Stimulated activated CD4-positive, alpha-beta T cell treated with anti-CD3 and anti-CD28 coated beads, TNF-alpha, amount 100 ng/mL, for 1 hour (primary cell): ENCODE measurements at places on chromosomes 2 and 18.

- no peak for DNase-seq
Measured at GRCh38 chr2:133651861-133652260, 83.6 kb upstream of the NCKAP5 start.

DNA sequence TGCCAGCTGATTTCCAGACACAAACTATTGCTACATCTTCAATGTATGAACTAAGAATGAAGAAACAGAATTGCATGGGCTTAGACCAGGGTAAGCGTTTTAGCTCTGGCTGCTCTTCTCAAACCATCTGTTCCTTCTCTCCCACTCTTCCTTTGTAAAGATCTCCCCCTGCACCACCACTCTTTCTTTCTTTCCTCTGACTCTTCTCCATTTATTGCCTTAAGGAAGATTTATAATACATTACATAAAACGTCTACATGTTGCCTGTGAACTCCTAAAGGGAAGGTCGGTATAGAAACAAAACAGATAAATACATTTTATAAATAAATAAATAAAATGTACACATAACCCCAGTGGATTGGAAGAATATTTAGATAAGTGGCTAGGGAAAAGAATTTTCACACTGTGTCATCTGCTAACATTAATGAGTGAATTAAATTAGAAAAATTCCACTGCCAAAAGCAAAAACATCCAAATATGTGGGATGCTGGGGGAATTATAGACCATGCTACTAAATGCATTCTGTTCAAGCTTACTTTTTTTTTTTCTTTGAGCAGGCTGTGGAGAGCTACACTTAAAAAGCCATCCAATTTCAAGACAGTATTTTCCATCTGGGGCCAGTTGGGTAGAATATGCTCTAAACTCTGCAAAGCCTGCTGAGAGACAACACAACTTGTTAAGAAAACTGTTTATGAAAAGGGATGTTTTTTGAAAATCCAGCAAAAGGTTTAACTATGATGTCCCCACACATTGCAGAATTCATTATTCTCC is 41.5 kb downstream of the NCKAP5 start:
- no peak for DNase-seq

DNA sequence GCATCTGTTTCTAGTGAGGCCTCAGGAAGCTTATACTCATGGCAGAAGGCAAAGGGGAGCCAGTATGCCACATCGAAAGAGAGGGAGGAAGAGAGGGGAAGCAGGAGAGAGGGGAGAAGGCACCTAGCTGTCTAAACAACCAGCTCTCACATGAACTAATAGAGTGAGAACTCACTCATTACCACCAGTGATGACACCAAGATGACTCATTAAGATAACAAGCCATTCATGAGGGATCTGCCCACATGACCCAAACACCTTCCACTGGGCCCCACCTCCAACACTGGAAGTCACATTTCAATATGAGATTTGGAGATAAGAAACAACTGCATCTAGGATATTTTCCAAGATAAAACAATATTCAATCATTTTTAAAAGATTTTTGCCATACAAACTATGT is 753.9 kb upstream of the ZEB2 start:
- no peak for DNase-seq

DNA sequence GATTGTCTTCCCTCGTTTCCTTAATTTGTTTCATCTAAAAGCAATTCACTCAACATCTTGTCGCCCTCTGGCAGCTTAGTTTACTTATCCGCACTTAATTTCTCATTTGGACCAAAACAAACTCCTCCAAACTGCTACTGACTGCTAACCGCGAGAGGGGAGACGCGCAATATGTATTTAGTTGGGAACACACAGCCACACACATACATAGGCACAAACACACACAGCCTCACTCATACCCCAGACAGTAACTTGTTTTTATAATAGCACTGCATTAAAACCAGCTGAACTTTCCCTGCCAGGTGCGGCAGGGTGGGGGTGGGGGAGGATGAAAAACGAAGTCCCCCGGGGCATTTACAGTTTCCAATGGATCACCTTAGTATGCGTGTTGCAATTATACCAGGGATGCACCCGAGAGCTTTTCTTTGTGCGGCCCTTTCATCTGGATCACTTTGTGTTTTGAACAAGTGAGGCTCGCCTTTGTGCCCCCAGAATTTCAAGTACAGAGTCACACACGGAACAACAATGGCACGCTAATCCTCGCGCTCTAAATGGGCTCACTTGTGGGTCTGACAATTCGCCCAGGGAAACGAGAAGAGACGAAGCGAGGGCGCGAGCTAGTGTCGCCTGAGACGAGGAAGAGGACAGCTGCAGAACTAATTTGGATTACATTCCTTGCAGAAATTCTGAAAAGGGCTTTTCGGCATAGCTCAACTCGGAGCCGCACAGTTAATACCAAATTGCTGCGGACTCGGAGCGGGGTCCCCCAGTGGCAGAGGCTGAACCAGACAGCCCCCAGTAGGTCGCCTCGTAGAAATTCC is 2.4 kb downstream of the ERBB4 start:
- DNase-seq, result no peak

GRCh38 chr2:44778671-44779476 is 162.6 kb upstream of the SIX3 start:
- DNase-seq, result no peak

DNA sequence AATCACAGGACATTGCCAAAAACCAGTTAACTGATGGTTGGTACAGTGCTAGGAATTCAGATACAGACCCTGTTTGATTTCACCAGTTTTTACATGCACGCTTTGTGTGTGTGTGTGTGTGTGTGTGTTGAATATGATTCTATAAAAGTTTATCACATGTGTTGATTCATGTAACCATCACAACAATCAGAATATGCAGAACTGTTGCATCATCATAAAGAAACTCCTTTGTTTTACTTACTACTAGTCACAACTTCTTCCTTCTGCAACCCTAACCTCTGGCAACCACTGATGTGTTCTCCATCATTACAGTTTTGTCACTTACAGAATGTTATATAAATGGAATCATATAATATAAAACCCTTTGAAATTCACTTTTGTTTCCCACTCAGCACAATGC is 144.8 kb upstream of the CYP26B1 start:
- no peak for DNase-seq

DNA sequence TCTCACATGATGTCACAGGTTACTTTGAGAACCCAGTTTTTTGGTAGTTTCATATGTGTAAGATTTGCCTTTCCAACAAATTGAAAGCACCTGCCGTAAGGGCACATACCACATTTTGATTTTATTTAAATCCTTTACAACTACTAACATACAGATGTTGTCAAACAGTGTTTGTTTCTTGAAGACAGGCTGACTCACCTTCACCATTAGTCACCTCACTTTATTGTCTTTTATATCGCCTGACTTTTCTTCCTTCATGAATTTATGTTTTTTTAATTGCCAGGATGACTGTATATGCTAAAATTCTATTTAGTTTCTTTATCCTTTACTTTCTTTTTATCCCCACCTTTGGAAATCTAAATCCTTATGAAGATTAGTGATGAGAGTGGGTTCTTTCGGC is 886.7 kb downstream of the SUCLG1 start:
- DNase-seq, result no peak

DNA sequence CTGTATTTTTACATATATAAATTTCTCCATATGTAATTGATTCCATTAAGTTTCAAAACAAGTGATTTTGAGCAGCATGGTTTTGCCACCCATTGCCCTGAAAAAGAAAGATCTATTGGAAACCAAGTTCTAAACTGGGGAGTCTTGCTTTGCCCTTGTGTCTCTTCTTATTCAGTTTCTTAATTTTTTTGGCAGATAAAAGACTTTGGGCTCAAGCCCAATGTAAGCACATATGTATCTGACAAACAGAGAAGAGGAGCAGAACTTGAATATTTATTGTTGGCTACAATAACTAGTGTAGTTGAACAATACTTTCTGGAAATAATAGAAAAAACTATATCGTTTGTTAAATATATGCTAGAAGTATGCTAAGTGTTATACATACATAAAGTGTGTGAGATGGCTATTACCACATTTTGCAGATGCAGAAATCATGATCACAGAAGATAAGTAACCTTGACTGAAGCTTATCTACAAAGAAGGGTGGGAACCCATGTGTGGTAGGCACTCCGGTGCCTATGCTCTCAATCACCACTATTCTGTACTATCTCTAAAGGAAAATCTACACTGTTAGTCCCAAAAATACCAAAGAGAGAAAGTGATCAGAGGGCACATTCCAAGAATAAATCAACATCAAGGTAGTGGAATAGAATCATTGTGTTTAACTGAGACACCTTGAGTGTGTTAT is 109.1 kb downstream of the PLA2R1 start:
- no peak for DNase-seq

GRCh38 chr18:26181343-26181826 is 44.9 kb upstream of the TAF4B start:
- DNase-seq, result no peak

DNA sequence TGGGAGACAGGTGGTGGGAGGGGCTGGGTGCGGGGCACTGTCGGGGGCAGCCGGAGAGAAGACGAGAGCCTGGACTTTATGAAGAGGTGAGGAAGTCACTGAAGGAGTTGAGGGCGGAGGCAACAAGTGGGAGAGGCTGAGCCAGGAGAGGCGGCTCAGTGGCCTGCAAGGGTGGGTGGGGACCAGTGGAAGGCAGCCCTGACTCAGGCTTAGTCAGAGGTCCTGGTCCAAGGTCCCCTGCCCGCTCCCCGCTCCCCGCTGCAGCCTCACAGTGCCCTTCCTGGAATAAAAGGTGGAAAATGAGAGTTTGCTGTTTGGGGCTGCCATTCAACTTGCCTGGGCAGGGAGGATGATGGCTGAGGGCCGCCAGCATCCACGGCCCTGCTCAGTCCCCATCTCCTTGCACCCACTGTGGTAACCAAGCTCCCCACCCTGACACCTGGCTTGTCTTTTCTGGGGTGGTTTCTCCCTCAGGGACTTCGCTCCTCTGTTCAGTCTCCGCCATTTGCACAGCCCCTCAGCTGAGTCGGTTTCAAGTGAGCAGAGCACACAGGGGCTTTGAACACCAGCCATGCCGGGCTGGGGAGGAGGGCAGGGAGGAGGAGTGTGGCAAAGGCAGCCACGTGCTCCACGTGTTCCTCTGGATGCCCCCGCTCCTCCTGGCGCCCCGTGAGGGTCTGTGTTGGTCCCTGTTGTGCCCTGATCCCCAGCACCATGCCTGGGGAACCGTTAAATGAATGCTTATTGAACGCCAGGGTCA is 13.7 kb upstream of the RALB start:
- no peak for DNase-seq

DNA sequence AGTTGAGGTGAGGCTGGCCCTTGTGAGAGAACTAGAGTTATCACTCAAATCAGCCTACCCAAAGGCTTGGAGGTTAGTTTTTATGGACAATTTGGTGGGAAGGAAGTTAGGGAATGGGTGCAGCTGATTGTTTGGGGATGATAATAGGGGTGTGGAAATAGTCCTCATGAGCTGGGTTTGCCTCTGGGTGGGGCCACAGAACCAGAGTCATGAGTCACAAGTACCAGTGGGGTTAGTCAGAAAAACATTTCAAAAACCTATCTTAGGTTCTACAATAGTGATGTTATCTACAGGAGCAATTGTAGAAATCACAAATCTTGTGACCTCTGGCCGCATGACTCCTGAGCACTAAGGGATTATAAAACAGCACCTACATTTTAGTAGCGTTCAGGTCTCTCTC is 630.1 kb upstream of the PIK3C3 start:
- DNase-seq, result no peak

- DNase-seq, result no peak
Measured at GRCh38 chr2:209495855-209496585, 72.2 kb downstream of the MAP2 start.

GRCh38 chr2:223870840-223871611 is 33.6 kb upstream of the AP1S3 start:
- no peak for DNase-seq

- DNase-seq, result no peak
Measured at GRCh38 chr18:38654946-38655345, 1089.3 kb upstream of the CELF4 start.

GRCh38 chr2:175439416-175439815 is 257.9 kb upstream of the ATP5MC3 start:
- DNase-seq, result no peak

DNA sequence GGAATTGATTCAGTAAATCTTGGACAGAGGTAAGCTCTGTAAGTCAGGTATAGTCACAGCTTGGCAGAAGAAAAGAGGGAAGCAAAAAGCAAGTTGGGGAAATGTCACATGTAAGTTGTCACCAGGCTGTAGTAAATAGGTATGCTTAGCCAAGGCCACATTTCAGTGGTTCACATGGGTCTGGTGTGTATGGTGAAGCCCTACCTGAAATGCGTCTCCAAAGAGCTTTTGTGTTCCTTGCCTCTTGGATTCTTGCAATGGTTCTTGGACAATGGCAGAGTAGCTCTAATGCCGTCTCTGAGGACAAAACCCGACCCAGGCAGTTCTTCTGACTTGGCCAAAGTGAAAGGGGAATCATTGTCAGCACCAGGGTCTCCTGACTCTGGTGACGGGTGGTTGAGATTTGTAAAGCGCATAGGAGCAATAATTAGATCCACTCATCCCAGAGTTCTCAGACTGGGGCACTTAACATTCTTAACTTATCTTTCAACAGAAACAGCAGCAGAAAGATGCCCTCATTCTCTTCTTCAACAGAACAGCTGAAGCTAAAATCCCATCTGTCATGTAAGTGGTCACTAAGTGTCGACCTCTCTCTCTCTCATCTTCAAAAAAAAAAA is 34.4 kb upstream of the RPL37A start:
- DNase-seq, result no peak

- no peak for DNase-seq
Measured at GRCh38 chr2:145036421-145037011, 516.6 kb upstream of the ZEB2 start.

DNA sequence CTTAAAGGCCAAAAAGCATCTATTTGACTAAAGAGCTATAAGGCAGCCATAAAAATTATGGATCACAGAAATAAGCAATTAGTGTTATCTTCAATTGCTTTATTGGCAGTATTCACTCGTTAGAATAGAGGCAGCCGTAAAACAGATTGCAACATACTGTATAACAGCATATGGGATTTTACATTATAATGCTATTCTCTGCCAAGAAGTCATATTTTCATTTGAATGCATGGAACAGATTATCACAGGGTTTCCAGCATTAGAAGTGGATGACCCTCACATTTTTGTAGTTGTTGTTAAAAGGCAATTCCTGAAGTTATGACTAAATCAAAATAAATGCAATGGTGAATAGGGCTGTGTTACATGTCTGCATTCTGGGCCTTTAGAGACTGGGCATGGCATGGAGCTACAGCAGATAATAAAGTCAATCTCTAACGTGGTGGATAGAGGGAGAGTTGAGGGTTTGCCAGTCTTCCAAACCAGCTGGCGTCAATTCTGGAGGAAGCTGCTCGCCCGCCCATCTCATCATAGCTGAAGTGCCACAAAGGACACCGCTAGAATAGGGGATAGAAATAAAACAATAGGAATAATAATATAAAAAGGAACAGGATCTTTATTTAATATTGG is 155.4 kb upstream of the VRK2 start:
- no peak for DNase-seq

- no peak for DNase-seq
Measured at GRCh38 chr2:187586011-187586641, 31.9 kb upstream of the TFPI start.
